ENCODE measurements at places on chromosomes 3 and 15.

- no peak for DNase-seq
These were observed 25.5 kb upstream of the RASGRF1 start for GRCh38 chr15:79115986-79116665.

DNA sequence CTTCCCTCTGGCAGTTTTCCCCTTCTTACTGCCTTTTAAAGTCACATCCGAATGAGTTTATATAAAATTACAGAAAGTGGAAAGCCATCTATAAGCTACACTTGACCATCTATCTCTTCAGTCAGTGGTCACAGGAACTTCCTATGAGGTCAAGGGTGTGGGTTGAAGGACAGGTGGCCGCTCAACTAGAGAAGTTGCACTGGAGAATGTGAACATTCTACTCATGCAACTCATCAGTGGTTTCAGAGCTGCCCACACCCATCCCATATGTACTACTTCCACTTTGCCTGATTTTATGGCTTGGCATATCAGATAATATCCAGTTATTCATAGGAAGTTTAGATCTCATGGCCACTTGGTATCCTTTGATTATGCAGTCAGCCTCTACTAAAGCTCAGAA is 57.4 kb upstream of the TMEM158 start:
- DNase-seq = no peak

DNA sequence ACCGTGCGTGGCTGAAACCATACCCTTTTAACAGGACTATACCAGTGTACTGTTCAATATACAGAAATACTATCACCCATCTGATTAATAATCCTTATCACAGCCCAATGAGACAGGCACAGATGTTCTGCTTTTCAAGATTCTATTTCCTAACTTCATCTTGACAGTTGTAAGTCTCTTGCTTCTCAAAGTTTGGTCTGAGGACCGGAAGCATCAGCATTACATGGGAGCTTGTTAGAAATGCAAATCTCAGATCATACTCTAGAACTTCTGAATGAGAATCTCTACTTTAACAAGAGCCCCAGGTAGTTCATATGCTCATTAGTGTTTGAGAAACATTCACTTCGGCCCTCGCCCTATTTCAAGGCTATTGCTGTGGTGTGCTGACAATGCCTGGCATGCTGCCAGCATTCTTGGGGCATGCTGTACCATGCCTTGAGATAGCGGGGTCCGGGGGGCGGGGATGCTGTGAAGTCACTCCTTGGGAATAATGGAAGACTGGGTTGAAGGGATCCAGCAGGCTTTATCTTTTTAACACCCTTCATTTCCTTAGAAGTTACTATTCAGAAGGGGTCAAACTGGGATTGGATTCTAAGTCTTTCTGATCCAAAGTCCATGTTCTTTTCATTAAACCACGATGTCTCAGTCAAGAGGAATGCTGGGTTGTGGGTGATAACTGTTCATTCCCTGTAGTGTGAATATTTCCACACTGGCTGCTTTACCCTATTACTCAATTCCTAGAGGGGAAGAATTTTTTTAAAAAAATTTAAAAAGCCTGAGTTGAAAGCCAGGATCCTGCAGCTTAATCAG is 194.7 kb downstream of the LPP start:
- no peak for DNase-seq

DNA sequence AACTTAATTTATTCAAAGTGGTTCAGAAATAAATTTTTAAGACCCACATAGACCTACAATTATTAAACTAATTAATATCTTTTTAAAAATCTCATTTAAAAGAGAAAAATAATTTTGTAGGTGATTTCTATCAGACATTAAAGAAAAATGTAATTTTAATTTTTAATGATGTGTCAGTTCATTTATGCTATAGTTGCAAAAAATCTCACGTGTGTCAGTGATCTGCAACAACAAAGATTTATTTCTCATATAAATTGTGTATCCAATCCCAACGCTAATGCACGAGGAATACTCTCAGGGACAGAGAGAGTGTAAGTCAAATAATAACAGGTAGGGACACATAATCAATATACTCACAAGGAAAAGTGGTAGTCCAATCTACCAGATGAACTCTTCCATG is 456.6 kb upstream of the CCDC54 start:
- no peak for DNase-seq

DNA sequence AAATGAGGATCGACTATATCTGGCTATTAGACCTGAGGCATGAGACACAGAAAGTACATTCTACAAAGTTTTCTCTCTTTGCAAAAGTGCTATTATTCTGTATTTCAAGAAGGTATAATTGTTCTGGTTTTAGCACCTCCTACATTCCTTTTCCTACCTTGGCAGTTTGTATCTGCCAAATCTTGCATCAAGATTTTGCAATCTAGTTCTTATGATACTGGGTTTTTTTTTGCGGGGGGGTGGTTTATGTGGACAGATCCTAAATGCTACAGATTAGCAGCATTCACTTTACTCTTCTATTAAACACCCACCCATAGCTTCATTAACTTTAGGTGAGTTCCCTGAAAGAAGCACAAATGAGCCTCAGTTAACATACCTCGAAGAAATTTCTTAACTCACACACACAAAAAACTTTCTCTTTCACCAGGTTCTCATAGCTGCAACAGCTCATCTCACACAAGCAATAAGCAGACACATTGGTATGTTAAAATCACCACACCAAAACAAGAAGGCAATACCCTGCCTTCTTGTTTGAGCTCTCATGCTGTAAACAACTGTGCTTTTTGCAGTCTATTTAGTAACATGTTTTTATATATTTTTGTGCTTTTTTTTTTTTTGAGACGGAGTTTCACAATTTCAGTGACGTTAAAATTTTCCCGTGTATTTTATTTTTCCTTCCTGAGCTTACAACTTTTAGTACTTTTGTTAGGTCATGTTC is 73.0 kb upstream of the VGLL4 start:
- no peak for DNase-seq

DNA sequence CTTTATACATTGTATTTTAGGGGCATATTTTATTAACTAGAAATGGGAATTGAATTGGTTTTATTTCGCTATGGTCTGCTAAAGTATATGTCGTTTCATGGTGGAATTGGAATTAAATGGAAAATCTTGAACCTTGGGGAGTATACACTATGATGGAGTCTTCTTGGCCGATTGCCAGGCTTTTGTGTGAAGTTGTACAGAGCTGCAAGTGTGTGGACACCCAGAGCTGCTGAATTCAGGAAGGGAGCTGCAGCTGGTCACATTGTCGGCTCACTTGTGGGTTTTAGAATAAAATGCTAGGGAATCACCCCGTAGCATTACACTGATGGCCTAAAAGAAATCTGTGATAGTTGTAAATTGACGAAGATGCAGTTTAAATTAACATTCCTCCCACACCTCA is 35.1 kb downstream of the USP3 start:
- DNase-seq = peak; percentile 71

DNA sequence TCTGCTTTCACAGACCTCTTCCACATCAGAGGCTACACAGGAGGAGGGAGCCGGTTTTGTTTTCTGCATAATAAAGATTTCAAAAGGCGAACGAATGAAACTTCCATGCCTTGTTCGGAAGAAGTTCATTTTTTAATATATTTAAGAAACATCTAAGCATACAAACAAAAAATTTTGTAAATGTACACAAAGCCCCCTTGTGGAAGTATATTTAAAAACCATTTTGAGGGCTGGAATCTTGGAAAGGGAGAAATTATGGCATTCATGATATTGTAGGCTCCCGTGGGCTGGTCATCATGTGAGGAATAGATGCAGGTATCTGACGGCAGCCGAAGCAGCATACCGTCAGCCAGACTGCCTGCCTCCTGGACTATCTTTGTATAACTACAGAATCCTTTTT is 90.4 kb downstream of the MECOM start:
- no peak for DNase-seq

DNA sequence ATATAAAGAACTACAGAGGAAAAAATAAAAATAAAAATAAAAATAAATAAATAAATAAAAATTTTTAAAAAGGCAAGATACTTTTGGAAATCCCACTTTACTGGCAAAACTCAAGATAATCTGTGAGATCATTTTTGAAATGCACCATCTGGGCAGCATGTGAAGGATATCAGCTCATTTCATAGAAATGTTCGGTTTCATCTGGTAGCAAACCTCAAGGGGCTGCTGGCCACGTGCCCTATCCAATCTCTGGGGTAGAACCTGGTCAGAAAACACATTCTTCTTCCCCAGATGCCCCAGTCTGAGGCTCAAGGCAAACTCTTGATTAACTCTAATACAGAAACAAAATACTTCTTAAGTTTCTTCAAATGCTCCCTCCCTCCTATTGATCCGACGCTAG is 166.0 kb downstream of the FMN1 start:
- no peak for DNase-seq

DNA sequence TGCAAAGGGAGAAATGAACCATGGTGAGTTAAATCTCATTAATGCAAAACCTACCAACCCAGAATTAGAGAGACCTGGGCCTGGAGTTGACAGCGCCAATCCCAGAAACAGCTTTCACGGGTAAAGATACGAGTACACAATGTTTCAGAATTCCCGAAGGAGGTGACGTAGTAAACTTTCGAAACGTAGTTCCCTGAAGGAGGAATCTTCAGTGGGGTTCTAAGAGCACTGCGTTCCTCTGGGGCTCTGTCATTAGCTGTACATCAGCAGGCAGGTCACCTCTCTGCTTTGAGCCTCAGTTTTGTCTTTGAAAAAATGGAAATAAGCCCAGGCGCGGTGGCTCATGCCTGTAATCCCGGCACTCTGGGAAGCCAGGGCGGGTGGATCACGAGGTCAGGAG is 152.3 kb downstream of the XXYLT1 start:
- no peak for DNase-seq

DNA sequence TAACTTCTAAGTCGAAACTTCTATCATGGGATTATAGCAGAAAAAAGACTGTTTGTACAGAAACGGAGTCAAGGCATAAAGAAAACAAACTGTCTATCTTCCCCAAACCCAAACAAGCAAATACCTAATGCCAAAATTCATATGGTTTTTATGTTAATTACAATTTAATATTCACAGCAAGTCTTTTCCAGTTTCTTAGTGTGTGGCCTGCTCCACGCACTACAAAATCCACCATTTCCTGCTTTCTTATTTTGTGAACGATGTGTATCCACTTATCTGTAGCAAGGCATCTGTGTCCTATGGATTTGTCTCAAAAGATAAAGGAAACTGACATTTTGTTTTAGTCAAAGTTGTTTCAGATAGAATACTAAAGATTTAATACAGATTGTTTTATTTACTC is 588.0 kb upstream of the CCDC54 start:
- DNase-seq = no peak

DNA sequence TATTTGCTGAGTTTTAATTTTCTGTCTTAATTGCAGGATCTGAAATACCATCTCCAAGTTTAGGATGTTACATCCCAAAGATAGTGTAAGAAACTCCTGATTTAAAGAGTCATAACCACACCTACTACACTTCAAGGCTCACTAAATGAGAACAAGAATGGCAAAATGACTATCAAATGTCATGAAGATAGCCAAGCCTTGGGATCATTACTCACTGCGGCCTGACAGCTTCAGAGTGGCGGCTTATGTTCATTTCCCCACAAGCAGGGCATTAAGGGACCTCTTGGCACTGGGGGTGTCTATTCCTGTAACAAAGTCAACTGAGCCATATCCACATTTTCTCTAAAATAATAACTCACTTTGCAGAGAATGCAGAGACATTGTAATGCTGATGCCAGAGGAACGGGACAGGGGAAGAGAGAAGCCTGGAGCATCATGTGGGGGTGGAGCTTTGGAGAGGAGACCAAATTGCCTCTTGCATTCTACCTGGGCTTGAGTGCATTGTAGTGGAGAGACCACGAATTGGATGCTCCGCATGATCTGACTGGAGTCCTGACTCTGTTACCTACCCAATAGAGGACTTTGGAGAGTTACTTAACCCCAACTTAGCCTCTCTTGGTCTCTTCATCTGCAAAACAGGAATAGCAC is 219.2 kb downstream of the OPA1 start:
- no peak for DNase-seq

DNA sequence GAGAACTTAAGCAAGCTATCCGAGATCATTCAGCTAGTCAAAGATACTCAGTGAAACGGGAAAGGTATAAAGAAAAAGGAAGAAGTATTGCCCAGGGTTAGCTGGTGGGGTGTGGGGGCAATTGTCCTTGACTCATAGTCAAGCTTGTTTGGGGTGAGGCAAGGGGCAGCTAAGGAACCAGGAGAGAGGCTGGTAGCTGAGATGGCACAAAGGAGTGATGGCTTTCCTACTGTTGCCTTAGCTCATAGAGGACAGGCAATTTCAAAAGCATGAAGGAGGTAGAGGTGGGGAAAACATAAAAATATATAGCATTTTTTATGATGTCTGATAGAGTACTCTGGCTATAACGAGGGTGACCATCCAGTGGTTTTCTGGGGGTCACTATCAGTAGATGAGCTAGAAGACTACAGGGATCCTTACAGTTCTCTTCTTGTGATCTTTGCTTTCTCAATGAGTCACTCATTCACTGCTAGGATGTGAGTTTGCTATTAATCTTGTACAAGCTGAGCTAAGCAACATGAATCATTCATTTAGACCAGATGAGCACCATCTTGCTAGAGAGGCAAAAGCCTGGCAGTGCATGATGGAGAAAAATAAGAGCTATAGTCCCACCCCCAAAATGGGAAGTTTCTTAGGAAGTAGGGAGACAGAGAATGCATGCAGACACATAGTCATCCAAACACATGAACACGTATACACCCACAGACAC is 207.1 kb upstream of the PFN2 start:
- no peak for DNase-seq

- no peak for DNase-seq
These were observed 19.7 kb upstream of the STIMATE start for GRCh38 chr3:52917044-52917443.

DNA sequence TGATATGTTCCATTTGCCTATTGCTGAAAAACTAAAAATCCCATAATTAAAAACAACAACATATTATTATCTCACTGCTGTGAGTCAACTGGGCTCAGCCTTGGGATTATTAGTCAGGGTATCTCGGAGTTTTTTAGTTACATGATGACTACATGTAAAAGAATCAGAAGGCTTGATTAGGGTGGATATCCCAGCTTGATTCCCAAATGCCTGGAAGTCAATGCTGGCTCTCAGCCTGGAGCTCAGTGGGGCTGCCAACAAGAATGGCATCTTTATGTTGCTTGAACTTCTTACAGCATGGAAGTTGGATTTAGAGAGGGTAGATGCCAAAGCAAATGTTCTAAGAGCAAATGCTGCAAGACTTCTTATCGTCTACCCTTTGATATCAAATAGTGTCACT is 278.5 kb downstream of the PLOD2 start:
- no peak for DNase-seq

DNA sequence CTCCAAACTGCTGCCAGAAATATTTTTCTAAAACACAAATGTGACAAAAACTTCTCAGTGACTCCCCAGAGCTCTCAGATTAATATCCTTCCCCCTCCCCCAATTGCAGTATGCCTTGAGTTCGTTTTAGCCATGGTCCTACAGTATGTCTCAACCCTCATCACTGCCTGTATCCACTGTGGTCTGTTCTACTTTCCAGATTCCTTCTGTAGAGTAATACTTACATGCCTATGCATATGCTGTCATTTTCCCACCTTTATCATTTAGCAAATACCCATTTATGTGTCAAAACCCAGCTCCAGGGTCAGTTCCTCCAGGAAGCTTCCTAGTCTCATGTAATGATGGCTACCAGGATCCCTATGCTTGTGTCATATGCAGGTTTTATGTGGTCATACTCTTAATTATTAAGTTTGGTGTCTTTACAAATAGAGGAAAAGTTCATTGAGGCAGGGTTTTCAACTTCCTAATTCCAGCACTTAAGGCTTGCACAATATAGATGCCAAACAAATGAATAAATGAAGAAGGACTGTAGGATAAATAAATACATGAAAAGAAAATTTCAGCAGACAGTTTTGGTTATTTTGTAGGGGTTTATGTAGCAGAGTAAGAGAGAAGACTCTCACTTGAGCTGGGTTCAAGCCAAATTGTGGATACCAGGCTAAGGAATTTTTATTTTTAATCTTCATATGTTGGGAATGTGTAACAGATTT is 170.8 kb downstream of the ALCAM start:
- no peak for DNase-seq
